ENCODE measurements at places on chromosomes 2 and 18.

GRCh38 chr18:5500158-5500939 is 43.4 kb downstream of the EPB41L3 start:
- no peak for DNase-seq

GRCh38 chr2:239762655-239763269 is 262.4 kb downstream of the NDUFA10 start:
- DNase-seq, result no peak

GRCh38 chr2:148540022-148540421 is 104.5 kb upstream of the EPC2 start:
- DNase-seq, result no peak

GRCh38 chr2:186611526-186611925 is 21.7 kb downstream of the ITGAV start:
- DNase-seq, result no peak

DNA sequence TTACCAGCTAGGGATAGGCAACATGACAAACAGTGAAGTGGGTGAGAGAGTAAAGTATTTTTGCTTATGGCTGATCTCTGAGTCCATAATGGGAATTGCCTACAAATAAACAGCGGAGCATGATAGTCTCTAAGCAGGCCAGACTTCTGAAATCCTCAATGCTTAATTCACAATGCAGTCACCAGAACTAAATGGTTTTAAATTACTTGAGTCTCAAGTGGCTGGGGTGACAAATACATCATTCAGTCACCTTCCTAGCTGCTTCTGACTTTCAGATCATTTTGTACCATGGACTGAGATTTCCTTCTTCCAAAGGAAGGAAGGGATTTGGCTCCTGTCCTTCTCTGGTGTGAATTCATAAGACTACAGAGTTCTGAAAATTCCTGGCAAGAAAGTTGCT is 82.8 kb upstream of the RMP24 start:
- no peak for DNase-seq

GRCh38 chr2:46225730-46226129 is 71.5 kb upstream of the EPAS1 start:
- DNase-seq, result no peak

DNA sequence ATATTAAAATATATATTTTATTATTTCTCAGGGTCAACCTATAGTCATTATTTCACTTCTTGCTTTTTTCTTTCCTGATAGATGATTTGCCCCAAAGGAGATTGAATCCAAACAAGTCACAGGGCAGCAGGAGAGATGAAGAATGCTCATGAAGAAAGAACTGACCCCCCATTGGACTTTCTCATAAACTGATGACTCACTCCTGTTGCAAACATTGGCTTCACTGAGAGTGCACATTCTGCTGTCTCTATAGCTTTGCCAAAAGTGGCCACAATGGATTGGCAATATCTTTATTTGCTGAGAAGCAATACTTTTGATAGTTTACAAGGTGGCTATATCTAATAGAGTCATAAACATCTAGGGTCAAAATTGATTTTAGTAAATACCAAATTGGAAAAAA is 55.9 kb upstream of the ZNF385B start:
- DNase-seq, result no peak

DNA sequence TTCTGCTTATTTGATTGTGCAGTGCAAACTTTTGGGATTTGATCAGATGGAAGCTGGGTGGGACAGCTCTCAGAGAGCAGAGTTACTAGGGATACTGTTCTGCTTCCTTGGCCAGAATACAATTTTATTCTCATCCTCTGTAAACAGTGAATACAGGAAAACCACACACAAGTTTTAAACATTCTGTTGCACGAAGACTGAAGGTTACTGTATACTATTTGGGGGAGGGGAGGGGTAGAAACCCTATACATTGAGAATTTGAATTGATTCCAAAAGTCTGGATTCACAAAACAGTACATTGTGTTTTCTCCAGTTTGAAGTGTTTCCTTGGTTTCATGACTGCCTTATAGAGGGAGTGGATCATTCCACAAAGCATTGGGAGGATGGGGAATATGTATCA is 149.9 kb downstream of the SETBP1 start:
- DNase-seq, result no peak

DNA sequence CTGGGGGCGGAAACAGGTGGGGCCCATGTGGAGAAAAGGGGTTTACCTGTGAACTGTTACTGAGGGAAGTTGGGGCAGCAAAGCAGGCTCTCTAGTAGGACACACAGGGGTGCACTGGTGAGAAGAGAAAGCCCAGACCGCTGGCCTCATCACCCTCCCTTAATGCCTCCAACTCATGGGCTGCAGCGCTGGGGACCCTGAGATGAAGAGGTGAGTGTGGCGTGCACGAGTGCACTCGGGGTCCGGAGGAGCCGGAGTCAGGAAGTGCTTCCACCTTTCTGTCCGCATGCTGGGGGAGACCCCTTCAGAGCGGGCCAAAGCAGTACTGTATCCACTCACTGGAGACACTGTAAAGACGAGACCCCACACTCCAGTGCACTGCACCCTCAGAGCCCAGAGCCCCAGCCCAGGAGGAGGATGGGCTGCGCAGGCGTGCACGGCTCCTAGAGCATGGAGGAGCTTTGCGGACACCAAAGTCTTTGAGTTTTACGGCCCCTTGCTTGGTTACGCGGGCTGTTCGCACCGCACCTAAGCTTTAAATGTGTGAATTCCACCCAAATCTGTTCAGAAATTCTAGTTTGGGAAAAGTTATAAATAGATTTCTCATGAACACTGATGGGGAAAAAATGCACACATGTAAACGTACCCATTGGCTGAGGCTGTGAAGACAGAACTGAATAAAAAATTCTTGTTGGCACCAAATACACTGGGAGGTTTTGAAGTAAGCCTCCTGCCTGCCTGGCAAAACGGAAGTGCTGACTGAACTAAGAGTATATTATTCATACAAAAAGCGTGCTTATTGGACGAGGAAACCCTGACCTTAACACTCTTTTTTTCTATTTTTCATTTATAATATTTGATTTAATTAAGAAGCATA is 45.4 kb upstream of the PPP4R1 start:
- DNase-seq, result no peak

DNA sequence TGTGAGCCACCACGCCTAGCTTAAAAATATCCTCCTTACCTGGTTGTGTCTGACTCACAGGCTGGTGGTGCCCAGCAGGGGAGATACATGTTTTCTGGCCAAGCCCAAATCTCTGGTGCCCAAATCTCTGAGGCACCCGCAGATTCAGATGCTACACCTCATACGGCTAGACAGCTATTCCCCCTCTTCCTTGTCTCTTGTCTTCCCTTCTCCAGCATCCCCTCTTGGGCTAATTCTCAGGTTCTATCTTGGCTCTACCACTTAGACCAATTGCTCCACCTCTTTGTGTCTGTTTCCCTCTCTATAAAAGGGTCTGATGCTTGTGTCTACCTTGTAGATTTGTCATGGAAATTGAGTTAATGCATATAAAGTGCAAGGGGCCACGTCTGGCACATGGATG is 13.4 kb downstream of the LAMA3 start:
- no peak for DNase-seq

GRCh38 chr2:127577973-127578372 is 42.5 kb downstream of the MYO7B start:
- DNase-seq, result no peak

DNA sequence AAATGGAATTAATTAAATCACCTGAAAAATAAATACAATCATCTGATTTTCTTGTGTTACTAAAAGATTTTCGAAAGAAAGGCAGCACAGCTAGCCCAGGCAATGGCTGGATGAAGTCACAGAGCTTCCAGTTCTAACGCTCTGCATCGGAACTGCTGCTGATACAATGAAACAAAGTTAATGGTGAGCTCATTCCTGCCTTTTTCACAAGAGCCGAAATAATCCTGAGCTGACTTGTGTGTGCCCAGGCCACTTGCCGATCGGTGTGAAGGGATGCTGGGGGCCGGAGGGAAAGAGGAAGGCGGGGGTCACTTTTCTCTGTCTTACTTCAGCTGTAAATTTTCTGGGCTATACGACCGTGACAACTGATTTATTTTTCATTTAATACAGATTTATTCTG is 149.5 kb downstream of the INO80D start:
- no peak for DNase-seq

GRCh38 chr2:129861666-129862288 is 117.7 kb upstream of the RAB6C start:
- DNase-seq, result no peak

DNA sequence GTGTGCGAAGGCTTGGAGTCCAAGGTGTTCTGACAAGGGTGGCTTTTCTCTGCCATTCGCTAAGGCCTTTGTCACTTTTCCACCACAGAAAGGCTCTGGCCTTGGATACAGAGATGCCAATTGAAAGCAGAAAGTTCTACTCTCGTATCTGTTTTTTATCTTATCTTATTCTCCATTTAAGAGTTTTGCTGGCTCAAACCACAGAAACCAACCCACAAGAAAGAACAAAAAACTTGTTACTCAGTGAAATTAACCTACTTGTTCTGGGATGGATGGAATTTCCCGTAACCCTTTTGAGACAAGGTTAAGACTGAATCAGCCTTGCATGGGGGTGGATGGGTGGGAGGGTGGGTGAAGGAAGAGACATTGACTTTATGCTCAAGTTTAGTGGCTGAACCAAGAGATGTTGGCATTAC is 221.7 kb downstream of the CDH20 start:
- no peak for DNase-seq

GRCh38 chr2:98912221-98912851 is 23.7 kb downstream of the CRACDL start:
- DNase-seq, result no peak

DNA sequence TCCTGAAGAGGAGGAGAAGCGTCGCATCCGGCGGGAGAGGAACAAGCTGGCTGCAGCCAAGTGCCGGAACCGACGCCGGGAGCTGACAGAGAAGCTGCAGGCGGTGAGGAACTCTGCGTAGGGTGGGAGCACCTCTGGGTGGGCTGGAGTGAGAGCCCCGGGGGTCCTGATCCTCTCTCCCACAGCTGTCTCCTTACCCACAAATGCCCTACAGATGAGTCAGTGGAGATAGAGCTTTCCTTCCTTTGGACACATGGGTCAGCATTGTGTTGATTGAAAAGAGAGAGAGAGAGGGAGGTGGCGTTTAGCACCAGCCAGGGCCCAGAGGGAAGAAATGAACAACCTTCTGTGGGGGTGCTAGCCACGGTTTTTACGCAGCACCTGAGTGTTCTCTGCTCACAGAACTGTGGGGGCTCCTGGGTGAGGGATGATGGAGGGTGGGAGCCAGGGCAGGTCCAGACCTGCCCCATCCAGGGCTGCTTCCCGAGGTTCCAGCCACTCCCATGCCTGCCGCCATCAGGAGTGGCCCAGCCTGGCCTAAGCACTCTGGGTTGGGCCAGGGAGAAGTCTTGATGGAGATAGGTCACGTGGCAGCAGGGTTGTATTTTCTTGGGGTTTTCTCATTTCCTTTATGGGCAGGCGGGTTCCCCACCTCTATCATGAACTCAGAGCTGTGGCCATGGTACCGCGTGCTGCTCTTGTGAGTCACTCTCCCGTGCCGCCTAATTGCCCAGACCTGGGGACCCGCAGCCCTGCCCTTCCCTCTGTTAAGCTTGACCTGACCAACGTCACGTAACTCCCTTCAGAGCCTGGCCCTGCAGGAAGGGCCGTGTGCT is 16.3 kb downstream of the FOSL2 start:
- no peak for DNase-seq

- no peak for DNase-seq
These were observed 394.2 kb upstream of the TNP1 start for GRCh38 chr2:217254111-217254510.

GRCh38 chr2:64192125-64192479 is 47.9 kb upstream of the PELI1 start:
- no peak for DNase-seq

DNA sequence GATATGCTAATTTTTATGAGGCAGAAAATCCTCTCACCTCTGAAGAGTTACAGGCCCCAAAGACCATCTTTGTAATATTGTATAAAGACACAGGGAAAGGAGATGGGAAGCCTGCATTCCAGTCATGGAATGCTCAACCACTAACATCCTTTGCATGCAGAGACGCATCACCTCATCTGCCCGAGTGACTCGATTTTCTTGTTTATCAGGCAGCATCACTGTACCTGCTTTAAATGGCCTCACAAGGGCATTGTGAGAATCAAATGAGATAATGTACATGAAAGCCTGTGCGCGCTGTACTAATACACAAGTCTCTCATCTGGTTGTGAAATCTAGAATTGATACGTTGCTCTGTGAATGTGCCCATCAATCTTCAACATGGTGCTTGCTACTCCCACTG is 10.2 kb upstream of the TMEM247 start:
- DNase-seq, result no peak

Data from glomerular endothelial cell (primary cell).